ENCODE measurements at places on chromosomes 1 and 21.

- DNase-seq, result no peak
Observed at GRCh38 chr1:205950826-205951549, 7.7 kb upstream of the SLC26A9 start.

DNA sequence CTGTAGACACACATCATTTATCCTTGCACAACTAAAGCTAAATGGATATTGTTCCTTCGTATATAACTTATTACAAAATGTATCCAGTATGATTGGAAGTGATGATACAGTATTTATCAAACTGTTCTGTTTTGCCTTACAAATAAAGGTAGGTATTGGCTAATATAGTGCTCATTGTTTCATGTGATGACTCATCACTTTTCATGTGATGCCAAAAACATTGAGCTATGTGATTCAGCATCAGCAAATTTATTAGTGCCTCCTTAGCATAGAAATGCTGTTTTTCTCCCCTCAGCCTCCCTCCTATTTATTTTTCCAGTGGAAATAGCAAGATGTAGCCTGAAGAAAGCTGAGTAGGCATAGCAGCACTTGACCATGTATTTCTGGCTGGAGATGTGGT is 228.6 kb upstream of the LYPLAL1 start:
- DNase-seq, result no peak

DNA sequence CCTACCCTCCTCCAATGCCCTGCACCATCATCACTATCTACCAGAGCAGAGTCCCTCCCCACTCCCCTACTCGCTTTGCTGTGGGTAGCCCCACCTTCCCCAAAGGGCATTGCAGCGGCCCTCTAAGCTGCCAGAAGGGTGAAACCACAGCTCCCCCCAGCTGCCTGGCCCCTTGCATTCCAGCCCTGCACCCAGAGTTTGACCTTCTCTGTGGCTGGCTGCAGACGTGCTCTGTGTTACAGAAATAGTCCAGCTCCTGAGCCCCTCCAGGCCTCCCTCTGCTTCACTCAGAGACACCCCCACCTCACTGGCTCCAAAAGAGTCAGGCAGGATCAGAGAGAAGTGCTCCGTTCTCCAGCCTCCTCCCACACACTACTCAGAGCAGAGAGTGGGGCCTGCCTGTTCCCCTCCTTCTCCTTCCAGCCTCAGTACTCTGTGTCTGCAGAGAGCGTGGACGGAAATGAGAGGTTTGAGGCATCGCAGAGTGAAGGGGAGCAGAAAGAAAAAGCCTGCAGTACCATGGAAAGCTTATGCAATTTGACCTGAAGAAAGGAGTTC is 63.2 kb downstream of the PLEKHA6 start:
- DNase-seq, result no peak

DNA sequence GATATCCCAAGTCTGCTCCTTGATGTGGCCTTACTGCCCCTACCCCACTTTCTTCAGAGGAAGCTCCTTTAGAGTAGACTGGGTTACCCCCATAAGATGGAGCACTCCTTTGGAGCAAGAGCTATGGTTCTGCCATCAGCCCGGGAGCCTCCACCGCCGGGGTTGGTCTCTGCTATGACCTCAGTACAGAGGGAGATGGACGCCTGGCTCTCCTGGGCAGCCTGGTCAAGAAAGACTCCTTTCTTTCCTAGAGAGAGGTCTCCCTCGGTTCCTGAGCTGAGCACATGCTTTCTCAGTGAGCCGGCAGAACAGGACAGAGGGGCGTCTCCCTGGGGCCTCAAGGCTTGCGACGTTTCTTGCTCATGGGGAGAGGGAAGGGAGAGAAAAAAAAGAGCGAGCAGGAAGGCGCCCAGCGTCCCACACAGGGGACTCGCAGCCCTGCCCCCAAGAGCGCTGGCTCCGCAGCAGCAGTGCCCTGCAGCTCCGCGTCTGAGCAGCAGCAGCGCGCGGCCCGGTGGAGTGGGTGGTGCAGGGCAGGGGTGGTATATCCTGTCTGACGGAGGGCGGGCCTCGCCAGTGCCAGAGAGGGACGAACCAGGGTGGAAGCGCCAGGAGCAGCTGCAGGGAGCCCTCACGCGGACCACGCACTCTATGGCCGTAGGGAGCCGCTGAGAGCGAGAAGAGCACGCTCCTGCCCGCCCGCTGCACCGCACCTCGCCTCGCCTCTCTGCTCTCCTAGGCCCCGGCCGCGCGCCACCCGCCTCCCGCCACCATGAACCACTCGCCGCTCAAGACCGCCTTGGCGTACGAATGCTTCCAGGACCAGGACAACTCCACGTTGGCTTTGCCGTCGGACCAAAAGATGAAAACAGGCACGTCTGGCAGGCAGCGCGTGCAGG is at the start of gene PKP1:
Gene PKP1 (plus strand): TSS at position 576 of the 899 bp plus-strand sequence. CDS start 197 bp downstream, at position 773.
- no peak for DNase-seq

GRCh38 chr1:222347627-222348026 is 200.3 kb downstream of the HHIPL2 start:
- peak; percentile 40 for DNase-seq

DNA sequence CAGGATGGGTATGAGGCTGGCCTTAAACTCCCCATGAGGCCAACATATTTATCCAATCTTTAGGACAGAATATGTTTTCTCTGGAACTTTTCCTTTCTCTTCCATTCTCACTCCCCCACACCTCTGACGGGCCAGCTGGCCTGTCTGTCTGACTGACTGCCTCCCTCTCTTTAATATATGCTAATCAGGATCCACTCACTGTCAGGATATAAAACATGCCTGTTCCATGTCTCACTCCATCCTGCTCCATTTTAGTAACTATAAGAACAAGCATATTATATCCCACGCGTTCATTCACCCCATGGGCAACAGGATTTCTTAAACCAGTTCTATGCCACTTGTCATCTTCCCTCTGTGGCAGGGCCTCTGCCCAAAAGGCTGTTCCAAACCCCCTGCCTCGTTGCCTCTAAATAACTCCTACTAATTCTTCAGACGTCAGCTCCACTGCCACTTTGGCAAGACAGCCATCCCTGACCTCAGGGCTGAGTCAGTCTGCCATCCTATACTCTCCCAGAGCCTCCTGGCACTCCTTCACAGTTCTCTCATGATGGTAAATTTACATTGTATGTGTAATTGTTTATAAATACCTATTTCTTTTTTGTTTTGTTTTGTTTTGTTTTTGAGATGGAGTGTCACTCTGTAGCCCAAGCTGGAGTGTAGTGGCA is 84.3 kb upstream of the SPATA6 start:
- DNase-seq, result no peak

GRCh38 chr1:226306425-226306824 is 2.5 kb downstream of the LIN9 start:
- DNase-seq, result no peak

GRCh38 chr1:7218210-7218832 is 433.1 kb downstream of the CAMTA1 start:
- DNase-seq, result peak; percentile 19

DNA sequence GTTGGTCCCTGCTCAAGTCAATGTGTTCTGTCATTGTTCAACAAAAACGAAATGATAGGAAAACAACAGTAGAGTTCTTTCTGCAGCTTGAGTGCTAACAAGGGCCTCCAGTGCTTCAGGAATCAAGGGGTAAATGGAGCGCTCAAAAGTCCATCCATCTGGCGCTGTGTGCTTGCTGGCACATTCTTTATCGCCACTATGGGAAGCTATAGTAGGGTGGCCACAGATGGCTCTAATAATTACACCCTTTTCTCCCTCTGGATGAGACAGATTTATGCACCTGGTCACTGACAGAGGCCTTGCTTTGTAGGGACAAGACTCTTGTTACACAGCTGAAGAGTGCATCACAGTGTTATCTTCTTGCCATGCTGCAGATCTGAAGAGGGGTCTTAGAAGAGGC is 136.0 kb downstream of the GDAP2 start:
- DNase-seq, result peak; percentile 81

- no peak for DNase-seq
Observed at GRCh38 chr21:42012763-42013329, 2.7 kb upstream of the ZBTB21 start.

DNA sequence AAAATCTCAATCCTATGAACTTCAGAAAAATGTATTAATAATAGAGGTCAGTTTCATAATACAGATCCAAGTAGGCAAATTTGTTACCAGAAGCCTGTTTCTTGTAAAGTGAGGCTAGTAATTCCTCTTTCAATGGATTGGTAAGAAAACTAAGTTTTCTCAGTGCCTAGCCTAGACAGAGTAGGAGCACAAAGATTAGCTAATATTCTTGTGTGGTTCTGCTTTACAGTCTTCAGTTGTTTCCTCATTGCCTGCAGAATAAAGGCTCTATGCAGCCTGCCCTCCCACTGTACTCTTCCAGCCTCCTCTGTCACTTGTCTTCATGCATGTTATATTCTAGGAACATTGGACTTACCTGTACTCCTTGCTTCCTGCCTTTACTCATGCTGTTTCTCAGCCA is 2.4 kb upstream of the PPP1R15B start:
- DNase-seq, result no peak

DNA sequence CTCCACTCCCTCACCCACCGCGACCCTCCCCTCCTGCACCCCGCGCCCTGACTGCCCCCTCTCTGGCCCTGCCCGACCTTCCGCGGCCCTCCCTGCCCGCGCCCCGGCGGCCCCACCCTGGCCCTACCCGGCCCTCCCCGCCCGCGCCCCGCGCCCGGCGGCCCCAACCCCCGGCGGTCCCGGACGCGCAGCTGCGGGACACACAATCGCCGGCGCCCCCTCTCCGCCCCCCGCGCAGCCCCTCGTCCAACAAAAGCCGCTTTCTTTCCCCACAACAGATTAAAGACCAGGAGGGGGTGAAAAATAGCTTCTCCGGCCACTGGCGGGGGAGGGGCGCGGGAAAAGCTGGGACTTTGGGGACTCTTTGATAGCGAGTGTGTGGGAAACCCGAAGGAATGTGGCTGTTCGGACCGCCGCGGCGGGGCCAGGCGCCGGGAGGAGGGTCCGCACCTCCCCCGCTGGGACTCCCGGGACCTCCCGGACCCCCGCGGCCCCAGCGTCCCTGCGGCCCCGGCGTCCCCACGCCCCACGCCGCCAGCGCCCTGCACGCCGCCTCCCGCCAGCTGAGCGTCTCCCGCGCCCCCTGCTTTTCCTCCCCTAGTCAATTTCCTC is 8.8 kb upstream of the ID3 start:
- DNase-seq, result no peak

DNA sequence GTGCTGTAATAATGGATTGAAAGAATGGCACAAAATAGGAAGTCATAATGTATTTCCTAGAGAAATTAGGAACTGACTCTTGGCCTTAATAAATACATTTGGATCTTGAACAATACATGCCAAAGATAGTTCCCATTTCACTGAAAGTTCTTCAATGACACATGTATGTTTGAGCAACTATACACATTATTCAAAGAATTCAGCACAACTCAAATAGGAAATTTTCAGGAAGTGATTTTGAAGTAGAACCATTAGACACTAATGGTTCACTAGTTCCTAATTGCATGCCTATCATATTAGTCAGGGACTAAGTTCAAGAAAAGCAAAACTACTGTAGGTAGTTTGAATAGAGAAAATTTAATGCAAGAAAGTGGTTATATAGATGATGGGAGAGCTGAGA is 404.7 kb downstream of the LMO4 start:
- no peak for DNase-seq

- DNase-seq, result no peak
Observed at GRCh38 chr1:152107031-152107983, 7.9 kb downstream of the TCHH start.

- DNase-seq, result no peak
Observed at GRCh38 chr1:151130987-151131586, 15.3 kb downstream of the SEMA6C start.

GRCh38 chr1:187129132-187129531 is 300.4 kb downstream of the PLA2G4A start:
- no peak for DNase-seq

DNA sequence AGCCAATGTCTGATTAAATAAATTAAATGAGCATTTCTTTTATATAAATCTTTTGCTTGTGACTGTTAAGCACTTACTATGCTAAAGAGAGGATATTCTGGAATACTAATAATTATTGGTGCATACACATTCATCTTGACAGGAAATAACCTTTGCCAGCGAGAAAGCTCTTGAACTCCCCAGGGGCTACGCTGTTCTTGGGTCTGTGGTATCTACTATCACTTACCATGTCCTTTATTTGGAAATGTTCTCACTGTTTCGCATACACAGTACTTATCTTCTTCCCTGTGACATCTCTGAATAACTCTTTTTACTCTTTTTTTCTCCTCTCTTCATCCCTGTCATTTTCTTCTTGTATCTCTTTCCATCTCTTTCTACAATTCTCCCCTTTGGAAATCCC is 178.7 kb downstream of the GABPA start:
- no peak for DNase-seq

GRCh38 chr1:205616563-205617293 is 15.1 kb downstream of the ELK4 start:
- DNase-seq, result no peak

DNA sequence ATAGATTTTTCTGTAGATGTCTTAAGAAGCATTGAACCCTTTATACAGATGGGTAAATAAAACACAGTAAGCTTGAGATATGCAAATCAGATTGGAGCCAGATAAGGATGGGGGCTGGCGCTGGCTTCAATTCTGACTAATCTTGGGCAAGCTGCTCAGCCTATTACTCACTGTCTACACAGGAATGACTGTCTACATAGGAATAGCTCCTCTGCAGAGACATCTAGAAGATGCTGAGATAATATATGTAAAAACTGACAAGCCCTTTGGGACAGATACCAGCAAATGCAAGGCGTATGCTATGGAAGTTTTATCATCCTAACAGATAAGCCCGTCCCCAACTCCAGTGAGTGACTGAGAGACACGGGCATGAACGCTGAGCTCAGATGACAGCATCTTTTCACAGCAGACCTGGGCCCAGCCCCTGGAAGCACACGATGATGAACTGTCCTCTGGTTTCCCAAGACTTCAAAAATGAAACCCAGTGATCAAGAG is 1.7 kb downstream of the CLDN14 start:
- no peak for DNase-seq

DNA sequence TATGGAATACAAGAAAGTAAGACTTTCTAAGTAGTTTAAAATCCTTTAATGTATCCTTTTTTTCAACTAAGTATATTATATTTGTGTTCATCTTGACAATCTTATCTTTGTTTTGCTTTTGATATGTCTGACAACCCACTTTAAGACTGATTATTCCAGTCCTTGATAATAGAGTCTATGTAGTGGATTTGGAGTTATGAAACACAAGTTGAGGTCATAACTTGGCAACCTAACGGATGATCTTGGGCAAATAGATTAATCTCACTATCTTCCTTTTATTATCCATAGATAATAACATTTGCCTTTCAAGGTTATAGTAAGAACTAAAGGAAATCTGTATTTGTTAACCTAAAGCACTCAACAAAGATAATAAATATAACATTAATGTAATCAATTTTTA is 4.8 kb upstream of the GBP2 start:
- DNase-seq, result no peak

- DNase-seq, result no peak
Observed at GRCh38 chr1:46289134-46289494, 14.3 kb downstream of the LRRC41 start.
